ENCODE measurements at places on chromosomes 5 and 9. TPM values are rescaled to one million over a fixed set of nuclear protein-coding genes. Genes with fewer than 3 reads are reported as not detected.

The KIF24 gene
- 0.33 TPM for total RNA-seq

The SMC5 gene
- 10.7 TPM for total RNA-seq

The PPP3R2 gene
- total RNA-seq, result not detected

DNA sequence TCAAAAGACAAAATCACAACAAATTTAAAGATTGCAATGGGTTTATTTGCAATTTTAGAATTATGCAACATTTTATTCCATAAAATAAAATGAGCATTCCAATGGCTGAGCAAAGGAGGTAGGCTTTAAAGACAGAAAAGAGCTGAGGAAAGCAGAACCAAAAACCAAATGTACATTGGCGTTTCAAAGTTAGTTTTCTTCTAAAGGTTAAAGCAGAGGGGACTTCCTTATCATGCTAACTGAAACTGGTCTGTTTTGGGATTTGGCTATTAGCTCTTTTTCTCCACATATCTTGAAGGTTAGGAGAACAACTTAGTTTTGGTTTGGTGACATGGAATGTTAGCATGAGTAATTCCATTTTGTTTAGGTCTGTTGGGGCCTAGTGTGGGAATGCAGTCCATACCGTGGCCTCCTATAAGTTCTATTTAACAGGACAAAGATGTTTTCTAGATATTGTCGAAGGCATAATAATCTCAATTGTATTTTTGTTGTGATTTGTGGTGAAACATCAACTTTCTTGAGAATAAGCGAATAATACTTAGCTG, 20.3 kb downstream of the DCP2 start:
- DNase-seq, result no peak

DNA sequence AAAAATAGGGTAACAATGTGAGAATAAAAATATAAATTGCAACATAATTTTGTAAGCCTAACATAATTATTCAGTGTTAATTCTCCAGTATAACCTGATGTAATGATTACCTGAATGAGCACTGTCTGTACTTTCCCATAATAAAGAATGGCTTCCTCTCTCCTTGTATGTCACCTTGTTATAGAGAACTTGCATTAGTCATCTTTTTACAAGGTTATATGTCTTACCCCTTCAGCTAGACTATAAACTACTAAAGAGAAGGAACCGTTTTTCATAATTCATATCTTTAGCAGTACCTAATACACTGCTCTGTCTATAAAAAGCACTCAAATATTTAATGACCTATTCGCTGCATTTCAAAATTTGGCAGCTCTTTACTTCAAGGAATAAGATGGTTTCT, 19.8 kb downstream of the STRBP start:
- no peak for DNase-seq

- DNase-seq, result no peak
Observed at GRCh38 chr9:137070906-137071275, 534 bp upstream of the SAPCD2 start.

- no peak for DNase-seq
Observed at GRCh38 chr5:66912787-66913186, 283.8 kb downstream of the CD180 start.

GRCh38 chr9:25994605-25995004, 316.4 kb upstream of the TUSC1 start:
- DNase-seq, result no peak

DNA sequence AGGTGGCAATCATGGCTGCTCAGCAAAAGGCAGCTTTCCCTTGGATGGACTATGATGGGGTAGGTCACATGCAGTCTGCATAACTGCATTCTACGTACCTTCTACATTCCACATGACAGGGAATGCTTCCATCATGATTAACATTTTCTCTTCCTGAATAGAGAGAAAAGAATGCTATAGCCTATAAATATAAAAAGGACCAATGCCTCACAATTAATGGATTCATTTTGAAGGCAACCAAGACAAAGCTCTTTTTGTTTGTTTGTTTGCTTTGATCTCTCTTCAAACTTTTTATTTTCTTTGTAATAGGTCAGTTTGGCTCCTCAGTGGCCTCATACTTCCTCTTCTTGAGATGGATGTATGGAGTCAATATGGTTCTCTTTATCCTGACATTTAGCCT, 201.3 kb downstream of the ALDH1A1 start:
- DNase-seq, result no peak

DNA sequence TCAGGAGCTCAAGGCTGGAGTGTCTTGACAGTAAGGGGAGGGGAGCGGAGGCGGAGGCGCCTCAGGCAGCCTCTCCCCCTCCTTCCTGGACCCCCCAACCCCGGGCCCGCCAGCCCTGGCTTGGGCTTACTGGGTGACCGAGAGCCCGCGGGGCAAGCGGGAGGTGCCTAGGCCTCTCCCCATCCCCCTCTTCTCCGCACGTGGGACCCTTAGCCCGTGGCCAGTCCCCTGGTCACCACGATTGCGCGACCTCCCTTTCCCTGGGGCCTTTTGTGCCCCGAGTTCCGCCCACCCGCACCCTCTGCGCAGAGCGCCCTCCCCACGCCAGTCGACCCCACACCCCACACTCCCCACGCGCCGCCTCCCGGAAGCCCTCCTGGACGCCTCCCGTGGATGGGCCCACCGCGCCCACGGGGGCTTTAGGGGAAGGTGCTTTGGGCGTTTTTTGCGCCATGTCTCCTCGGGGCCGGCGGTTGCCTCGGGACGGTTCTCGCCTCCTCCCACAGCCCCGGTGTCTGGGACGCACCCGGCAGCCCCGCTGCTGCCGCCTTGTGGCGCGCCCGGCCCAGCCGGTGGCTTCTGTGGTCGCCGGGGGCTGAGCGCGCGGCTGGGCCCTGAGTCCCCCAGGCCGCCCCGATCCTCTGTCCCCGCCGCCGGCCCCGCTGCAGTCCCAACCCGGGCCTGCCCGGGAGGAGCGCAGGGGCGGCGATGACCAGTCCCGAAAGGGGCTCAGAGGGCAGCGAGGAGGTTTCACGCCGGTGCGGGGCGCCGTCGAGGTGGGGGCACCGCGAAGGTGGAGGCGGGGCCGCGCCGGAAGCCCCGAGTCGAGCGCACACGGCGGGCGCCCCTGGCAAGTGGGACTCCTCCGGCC, 3.2 kb downstream of the TOR4A start:
- DNase-seq, result no peak

DNA sequence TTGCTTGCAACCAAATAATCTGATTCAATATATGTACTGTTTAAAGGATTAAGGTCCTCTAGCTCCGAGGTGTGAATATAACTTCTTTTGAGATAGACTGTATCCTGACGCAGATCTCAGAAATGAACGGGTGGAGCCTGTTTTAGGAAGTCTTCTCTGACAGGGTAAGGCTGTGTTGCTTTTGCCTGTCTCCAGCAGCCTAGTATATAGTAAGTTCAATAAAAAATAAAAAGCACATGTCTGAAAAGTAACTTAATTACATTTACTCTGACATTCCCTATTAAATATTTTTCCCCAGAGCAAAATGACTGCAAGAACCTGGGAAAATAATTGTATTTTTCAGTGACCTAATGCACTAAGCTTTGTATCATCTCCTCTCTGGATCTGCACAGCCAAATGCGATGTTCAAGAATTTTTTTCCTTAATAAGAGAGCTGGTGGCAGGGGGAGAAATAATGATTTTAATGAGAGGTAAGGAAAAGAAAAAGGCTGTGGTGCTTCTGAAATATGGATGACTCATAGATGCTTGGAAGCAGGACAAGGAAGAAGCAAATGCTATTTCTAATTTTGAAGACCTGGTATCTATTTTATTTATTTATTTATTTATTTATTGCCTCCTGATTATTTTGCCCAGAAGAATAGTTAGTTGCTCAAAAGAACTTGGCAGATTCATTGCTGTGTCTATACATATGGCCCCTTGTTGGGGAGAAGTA, 7.3 kb downstream of the PPP3R2 start:
- no peak for DNase-seq
